Vagina (tissue), 2 donors: ENCODE measurements at places on chromosomes 6 and 20. TPM values are rescaled to one million over a fixed set of nuclear protein-coding genes. Genes with fewer than 3 reads are reported as not detected.

The LINC00237 gene
- total RNA-seq: not detected

The BHLHE23 gene
- not detected for total RNA-seq

DNA sequence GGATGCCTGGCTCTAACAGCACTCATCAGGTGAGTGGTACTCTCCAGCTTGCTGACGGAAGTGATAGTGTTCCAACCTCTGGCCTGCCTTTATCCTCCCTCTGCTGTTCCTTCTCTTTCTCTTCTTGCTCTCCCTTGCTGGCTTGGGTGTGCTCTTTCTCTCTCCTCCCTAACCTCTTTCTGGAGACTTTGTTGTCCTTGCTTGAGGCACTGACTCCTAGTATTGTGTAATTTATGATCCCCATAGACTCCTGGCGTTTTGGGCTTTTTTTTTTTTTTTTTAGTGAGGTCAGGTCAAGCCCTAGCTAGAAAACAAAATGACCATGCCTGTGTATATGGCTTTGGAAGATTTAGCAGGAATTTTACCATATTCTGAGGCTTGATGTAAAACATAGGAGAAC lies 84.7 kb upstream of the MRAP2 start:
- no peak for DNase-seq

The CDC40 gene
- total RNA-seq: 17.4 TPM

DNA sequence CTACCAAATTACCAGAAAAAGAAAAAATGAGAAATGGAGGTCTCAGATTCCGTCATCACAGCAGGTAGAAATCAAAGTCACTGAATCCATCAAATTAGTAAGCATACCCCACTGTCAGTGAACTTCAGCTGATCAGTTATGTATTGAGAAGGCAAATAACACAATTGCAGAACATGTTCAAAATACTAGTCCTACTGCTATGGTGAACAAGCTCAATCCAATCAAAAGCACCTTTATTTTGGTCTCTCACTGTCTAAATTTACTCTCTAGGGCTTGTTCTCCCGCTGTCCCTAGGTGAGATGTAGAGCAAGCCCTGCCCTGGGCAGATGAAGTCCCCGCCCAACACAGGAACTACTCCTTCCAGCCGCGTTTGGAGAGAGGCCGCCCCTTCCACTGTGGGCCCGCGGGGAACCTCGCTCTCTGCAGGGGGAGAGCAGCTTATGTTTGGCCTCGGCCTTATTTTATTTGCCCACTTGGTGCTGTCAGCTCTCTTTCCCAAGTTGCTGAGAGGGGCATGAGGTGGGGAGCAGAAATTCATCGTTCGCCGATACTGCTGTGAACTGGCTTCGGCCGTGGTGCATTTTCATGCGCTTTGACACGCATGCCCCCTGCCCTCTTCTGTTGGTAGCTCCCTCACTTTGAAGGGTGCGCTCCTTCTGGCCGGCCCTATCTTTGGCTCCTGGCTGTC lies 14.3 kb upstream of the MAP1LC3A start:
- no peak for DNase-seq

The FOXQ1 gene
- total RNA-seq: 6.4 TPM

DNA sequence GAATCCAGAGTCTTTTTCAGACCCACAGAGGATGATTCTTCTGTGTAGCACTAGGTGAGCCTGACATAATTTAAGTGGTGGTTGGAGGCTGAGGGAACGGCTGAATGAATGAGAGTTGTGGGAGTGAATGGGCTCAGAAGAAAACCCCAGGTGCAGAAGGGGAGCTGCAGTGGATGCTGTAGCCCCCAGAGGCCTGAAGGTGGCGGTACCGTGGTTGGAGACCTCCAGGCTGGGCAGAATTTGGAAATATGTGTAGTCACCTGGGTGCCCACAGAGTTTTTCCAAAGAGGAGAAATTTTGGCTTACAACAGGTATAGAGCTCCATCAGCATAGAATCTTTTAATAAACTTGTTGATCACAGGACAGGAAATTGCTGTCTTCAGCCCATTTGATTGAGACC lies 6.5 kb upstream of the RAET1G start:
- no peak for DNase-seq

The C6orf52 gene
- not detected for total RNA-seq

- DNase-seq: peak; percentile 97
Measured at GRCh38 chr20:25039697-25040437, 18.1 kb downstream of the ACSS1 start.

DNA sequence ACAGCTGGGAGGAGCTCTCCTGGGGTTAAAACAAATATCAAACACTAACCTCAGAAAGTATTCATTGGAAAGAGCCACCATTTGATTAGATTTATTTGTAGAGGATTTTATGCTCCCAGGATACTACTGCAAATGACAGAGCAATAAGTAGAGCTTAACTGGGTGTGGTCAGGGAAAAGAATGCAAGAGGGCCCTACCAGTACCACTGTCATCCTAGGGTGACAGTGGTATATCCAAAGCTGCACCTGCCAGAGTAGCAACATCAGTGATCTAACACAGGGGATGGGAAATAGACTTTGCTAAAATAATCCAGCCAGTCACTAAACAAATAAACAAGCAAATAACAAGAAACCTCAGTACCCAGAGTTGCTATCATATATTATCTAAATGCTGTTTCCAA lies 29.7 kb downstream of the ERGIC3 start:
- no peak for DNase-seq

DNA sequence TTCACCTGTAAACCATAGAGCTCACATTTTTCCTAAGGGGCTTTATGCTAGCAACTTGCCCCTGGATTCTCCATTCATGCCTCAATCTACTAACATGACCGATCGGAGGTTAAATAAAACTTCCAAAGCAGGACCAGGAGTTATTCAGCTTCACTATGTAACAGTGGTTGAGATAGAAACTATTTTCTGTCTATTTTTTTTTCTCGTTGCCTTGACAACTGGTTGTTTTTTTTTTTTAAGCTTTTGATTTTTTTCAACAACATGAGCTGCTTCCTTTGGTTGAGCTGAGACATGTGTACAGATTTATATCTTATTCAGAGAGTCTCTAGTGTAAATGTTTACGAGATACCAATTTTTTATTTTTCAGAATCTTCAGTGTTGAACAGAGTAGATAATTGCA lies 85.7 kb downstream of the SHLD1 start:
- no peak for DNase-seq

GRCh38 chr6:159473475-159474263 lies 219.4 kb downstream of the SOD2 start:
- no peak for DNase-seq
